D721Med (cell line): ENCODE measurements at places on chromosomes 7 and 10.

DNA sequence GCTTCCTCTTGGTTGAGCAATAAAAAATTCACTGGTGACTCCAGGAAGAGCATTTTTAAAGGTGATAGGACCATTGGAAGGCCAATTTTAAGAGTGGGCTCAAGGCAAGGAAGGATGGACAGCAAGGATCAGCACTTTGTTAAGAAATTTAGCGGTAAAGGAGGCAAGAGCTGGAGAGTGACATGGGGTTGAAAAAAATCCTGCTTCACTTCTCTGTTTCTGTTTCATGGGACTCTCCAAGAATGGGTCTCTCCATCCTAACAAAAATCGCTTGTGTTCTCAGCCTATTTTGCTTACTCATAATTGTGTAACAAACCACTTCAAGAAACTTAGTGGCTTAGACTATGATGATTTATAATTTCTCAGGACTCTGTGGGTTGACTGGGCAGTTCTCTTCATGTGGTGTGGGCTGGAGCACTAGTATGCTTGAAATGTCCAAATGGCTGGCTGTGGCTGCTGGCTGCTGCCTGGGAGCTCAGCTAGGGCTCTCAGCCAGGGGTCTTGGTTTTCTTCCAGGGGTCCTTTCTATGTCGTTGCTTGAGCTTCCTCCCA is 59.8 kb upstream of the ZNRF2 start:
- DNase-seq, result no peak

DNA sequence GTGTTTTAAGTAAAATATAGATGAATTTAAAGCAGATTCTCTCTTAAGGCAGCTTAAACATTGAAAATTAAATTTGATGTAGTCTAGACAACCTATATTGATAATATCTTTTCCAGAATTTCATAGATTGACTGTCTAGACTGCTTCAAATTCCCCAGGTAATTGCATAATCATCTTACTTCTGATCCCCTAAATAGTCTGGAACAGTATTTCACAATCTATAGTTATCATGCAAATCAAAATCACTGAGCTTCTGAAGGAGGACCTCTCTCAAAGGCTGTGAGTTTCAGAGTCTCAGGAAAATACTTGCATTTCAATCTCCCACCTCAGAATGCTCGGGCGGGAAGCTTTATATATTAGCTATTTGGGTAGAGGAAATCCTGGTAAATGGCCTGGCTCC is 87.3 kb downstream of the SEMA3A start:
- no peak for DNase-seq

- no peak for DNase-seq
Observed at GRCh38 chr10:119489991-119490326, 52.6 kb downstream of the RGS10 start.

- no peak for DNase-seq
Observed at GRCh38 chr10:9986786-9987185, 1030.9 kb upstream of the CELF2 start.

DNA sequence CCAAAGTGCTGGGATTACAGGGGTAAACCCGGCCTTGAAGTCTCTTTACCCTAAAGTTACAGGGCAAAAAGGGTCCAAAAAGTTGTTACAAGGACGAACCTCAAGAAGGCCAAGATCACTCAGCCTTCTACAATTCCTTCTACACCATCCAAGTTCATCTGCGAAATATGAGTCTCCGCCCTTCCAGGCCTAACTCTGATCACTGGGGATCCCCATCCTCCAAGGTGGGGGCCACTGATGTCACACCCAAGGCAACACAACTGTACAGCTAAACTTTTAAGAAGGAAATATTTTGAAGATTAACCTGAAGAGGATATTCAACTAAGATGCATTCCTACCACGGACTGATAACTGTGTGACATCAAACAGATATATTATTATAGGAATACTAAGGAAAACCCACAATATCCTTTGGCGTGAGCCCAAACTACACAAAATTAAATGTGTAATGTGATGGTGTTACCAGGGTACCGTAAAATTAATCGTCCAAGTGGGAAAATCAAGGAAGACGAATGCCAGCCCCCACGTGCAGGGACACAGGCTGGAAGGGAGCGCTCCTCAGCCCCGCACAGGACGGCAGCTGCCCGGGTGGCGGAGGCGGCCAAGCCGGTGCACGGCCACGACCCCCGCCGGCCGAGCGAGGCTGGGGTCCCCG is 1.0 kb downstream of the PAXIP1 start:
- DNase-seq, result no peak

DNA sequence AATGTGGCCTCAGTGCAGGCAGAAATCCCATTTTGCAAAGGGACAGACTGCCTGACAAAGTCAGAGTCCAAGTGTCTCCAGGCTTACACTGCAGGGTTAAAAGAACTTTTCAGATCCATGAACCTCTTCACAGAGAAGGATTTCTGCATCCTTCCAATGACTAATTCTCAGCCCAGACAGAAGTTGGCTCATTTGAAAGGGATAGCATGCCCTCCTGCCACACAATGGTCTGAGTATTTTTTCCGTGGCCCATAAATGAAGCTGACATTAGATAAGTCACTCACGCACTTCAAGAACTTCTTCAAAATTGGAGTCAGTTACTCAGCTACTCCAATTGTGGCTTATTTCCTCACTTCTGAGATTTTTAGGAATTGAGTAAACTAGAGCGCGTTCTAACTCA is 170.2 kb downstream of the PLXNA4 start:
- DNase-seq, result no peak

DNA sequence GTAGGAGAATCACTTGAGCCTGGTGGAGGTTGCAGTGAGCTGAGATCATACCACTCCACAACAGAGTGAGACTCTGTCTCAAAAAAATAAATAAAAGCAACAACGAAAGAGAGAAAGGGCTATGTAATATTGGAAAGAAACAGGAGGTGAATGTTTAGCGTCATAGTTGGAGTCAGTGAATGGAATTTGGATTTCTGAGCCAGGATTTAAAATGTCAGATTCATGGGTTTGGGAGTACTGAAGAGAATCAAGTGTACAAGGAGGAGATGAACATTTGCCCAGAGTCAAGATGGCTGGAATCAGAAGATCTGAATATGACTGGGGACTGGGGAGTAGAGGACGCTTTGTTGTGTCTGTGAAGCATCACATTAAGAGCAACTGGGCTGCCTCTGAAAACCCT is 366.4 kb downstream of the GALNT17 start:
- DNase-seq, result no peak

- no peak for DNase-seq
Observed at GRCh38 chr10:110978204-110978603, 58.8 kb downstream of the SHOC2 start.

GRCh38 chr7:80896906-80897598 is 21.8 kb downstream of the SEMA3C start:
- no peak for DNase-seq

DNA sequence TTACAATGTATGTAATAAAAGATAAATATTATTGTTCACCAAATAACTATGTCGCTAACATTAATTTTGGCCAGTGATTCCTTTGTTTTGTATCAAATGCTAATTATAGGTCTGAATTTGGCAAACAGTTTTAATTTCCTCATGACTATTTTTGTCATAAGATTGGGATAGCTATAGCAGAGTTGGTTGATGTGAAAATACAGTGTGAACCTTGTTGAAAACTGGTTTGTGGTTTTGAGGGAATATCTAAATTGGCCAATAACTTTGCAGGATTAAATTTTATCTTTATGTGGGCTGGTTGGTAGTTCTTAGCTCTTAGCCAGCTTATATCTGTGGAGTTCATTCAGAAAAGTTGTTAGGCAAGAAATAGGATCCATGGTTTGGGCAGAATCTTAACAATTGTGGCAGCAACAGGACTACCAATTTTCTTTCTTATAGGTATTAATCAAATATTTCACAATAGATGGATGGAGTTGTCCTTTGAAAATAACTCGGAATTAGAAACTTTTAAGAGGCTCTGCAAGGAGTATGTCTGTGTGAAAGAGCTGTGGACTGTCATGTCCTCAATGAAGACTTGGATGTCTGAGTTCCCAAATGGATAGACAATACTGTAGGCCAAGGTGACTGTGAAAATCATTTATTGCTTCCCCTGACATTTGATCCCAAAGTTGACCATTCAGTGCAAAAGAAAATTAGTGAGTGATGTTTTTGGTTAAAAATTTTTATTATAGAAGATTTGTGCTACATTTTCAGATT is 73.5 kb downstream of the PRKG1 start:
- no peak for DNase-seq

- DNase-seq, result no peak
Observed at GRCh38 chr10:111030042-111030750, 46.6 kb upstream of the ADRA2A start.

DNA sequence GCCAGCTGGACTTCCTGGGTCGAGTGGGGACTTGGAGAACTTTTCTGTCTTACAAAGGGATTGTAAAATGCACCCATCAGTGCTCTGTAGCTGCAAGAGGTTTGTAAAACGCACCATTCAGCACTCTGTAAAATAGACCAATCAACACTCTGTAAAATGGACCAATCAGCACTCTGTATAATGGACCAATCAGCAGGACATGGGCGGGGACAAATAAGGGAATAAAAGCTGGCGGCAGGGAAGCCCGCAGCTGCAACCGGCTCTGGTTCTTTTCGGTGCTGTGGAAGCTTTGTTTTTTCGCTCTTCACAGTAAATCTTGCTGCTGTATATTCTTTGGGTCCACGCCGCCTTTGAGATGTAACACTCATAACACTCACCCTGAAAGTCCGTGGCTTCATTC is 151.9 kb downstream of the GALNT17 start:
- no peak for DNase-seq

DNA sequence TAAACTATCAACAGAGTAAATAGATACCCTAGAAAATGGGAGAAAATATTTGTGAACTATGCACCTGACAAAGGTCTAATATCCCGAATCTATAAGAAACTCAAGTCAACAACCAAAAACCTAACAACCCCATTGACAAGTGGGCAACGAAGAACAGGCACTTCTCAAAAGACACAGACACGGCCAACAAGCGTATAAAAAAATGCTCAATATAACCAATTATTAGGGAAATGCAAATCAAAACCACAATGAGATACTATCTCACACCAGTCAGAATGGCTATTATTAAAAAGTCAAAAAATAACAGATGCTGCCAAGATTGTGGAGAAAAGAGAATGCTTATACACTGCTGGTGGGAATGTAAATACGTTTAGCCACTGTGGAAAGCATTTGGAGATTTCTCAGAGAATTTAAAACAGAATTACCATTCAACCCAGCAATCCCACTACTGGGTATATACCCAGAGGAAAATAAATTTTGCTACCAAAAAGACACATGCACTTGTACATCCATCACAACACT is 63.2 kb upstream of the CAV2 start:
- no peak for DNase-seq

DNA sequence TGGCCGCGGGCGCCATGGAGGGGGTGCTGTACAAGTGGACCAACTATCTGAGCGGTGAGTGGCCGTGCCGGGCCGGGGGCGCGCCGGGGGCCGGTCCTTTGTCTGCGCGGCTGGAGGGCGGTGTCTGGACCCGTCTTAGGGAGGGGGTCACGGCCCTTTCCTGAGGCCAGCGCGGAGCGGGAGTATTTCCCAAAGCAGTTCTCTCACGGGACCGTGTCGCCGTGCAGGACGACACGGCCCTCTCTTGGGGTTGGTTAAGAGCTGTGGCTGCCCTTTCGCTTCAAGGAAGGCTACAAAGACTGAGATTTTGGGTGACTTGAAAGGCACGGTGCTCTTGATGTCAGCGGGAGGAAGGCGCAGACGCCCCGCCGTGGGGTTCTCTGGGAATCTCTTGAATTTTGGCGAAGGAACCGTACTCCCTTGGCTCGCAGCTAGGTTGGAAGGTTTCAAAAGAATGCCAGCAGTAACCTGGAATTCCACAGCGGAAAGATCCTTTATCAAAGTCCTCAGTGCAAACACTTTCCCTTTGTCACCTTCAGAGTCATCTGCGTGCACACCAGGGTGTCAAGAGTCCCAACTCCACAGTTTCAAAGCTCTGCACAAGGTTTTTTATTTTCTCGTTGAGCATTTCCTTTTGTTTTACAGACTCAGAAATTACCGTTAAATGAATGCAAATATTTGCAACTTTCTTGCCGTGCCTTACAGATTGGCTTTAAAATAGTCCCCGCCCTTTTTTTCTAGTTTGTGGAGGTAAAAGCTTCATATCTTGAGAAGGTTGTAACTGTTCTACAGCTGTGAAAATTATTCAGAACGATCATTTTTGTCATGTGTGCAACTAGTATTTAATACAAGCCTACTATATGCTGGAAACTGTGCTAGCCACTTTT is 780 bp downstream of the PLEKHA8 start:
- no peak for DNase-seq

GRCh38 chr10:12898271-12898670 is 103.2 kb downstream of the CCDC3 start:
- no peak for DNase-seq

GRCh38 chr10:100151723-100152300 is 34.0 kb downstream of the ERLIN1 start:
- DNase-seq, result no peak

DNA sequence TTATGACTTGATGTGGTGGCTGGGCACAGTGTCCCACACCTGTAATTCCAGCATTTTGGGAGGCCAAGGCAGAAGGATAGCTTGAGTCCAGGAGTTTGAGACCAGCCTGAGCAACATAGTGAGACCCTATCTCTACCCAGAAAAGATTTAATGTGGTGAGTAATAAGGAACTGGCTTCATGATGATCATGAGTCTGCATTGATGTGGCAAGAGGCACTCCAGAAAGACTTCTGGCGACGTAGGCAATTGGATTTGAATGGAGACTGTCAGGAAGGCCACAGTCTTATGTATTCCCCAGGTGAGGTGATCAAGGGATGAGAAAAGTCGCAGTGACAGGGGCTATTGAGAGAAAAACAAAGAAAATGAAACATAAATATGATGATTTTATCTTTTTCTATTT is 138.0 kb downstream of the CACNB2 start:
- no peak for DNase-seq

DNA sequence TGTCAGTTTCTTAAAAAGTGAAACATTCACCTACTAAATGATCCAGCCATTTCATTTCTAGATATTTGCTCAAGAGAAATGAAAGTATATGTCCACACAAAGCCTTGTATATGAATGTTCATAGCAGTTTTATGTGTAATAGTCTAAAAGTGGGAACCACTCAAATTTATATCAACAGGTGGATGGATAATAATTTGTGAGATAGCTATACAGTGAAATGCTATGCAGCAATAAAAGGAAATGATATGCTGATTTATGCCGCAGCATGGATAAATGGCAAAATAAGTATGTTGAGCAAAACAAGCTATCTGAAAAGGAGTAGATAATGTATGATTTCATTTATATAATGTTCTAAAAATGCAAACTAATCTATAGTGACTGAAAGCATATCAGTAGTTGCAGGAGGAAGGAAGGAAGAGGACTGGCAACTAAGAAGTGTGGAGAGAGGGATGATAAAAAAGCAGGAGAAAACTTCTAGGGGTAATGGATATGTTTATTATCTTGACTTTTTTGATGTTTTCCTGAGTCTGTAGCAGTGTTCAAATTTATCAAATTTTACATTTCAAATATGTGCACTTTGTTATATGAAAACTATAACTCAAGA is 80.6 kb downstream of the ABCB5 start:
- no peak for DNase-seq

DNA sequence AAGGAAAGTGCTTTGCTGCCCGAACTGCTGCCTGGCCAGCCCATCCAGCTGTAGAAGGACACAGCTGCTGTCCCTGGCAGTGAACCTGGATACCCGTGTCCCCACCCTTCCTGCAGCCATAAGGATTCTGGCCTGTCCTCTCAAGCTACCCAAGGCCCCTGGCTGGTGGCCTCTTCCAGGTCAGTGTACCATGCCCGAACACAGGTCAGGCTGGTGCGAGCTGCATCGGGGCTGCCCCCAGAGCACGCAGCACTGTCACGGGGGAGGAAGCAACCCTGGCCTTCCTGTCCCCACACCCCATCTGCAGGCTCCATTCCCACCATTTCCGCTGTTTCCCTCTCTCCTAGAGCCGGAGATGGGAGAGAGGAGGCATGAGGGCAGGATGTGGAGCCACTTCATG is 30.5 kb upstream of the PWWP2B start:
- DNase-seq, result no peak
